ENCODE measurements at places on chromosomes 7 and 10.

DNA sequence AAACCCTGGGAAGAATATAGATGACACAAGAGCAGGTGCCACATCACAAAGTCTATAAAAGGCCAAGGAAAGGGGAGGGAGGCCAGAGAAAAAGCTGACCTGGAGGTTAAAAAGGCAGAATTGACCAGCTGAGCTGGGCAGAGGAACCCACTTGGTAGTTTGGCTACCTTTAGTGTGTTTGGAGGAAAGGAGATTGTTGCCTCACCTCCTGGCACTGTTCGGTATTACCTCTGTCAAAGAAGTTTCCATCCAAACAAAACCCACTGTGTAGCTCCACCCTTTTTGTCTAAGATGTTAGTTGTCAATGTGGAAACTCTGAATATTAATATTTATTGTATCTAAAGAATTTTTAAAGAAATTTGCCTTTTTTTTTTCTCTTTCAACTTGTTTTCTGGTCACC lies 23.4 kb downstream of the ENTPD7 start:
- no peak for DNase-seq

GRCh38 chr10:106284802-106285587 lies 879.5 kb downstream of the SORCS1 start:
- no peak for DNase-seq

GRCh38 chr7:147376192-147376591 lies 1214.4 kb upstream of the C7orf33 start:
- DNase-seq: no peak

- no peak for DNase-seq
Observed at GRCh38 chr7:13016592-13017332, 329.3 kb downstream of the ARL4A start.

DNA sequence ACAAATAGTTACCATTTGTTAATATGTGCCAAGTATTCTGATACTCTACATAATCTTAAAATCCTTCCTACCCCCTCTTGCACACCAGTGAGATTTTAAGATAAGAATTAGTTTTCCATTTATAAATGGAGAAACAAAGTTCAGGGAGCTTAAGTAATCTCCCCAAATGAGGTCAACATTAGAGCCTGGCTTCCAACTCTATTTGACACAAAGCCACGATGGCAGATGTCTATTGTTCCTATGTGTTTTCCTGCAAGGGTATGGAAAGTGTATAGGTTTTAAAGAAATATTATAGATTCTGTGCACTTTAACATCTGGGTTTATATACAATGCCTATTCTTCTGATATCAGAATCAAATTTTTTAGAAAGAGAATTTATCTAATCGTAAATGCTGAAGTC lies 143.9 kb upstream of the SEMA3C start:
- DNase-seq: no peak
